ENCODE measurements at places on chromosomes 7 and 10.

- DNase-seq: no peak
Observed at GRCh38 chr10:103845972-103846371, 9.4 kb downstream of the SH3PXD2A start.

- no peak for DNase-seq
Observed at GRCh38 chr7:112933598-112933997, 143.4 kb upstream of the TMEM168 start.

- DNase-seq: no peak
Observed at GRCh38 chr7:50391386-50391785, 58.8 kb downstream of the FIGNL1 start.

DNA sequence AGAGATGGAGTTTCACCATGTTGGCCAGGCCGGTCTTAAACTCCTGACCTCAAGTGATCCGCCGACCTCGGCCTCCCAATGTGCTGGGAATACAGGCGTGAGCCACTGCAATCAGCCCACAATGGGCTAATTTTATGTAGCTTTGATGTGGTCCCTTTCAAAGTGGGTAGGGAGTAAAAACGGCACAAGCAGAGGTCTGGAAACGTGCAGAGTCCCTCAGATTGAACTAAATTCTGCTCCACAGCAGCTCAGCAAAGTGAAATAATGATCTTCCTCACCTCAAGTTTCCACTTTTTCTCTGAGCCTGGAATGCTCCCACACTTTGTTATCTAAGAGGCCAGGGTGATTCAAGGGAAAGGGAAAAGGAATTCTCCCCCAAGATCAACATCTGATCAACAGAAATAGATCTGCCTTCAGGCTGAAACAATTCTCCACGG, 6.1 kb downstream of the CCDC3 start:
- DNase-seq: no peak

DNA sequence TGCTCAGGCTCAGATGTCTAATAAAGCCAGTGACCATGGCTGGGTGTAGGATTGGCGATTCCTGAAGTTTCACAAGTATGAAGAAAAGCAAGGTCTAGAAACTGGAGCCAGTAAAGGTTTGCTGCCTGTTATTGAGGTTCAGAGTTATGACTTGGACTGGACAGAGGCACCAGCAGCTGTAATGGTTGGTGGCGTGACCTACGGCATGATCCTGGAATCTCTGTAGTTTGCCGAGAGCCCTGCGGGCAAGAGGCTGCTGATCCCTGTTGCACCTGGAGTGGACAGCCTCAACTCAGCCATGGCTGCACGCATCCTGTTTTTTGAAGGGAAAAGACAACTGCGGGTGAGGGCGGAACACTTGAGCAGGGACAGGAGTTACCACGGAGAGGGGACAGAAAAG, 22.4 kb upstream of the SNX13 start:
- DNase-seq: no peak

DNA sequence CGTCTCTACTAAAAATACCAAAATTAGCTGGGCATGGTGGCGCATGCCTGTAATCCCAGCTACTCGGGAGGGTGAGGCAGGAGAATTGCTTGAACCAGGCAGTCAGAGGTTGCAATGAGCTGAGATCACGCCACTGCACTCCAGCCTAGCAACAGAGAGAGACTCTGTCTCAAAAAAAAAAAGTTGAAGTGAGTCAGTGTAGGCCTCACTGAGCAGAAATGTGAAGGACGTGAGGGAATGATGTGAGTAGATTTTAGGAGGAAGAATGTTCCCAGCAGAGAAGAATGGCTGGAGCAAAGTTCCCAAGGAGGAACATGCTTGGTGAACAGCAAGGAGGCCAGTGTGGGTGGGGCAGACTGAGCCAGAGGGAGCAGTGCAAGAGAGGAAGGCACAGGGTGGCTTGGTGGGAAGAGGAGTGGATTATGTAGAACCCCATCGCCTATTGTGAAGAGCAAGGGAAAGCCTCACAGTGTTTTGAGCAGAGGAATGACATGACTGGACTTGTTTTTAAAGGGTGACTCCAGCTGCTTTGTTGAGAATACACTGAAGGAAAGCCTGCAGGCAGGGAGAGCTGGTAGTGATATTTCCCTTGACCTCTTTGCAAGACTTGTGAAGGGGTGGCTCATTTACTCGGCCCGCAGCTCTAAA, 708.7 kb downstream of the SUGCT start:
- no peak for DNase-seq

- DNase-seq: no peak
Observed at GRCh38 chr7:3007696-3008095, 36.0 kb downstream of the CARD11 start.

DNA sequence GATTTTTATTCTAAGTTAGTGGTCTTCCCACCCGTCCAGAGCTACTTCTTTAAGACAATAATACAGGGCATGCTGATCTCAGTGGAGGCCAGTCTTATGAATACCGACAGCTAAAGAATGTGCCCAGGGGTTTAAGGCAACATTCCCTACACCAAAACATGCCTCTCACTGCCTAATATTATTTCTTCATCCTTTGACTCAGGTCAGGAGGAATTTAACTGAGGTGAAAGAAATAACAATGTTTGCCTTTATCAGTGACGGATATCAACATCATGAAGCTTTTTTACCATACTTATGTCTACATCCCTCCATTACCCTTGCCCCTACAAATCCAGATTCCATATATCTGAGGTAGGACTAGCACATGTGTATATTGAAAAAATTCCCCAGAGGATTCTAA, 33.3 kb upstream of the TES start:
- no peak for DNase-seq

DNA sequence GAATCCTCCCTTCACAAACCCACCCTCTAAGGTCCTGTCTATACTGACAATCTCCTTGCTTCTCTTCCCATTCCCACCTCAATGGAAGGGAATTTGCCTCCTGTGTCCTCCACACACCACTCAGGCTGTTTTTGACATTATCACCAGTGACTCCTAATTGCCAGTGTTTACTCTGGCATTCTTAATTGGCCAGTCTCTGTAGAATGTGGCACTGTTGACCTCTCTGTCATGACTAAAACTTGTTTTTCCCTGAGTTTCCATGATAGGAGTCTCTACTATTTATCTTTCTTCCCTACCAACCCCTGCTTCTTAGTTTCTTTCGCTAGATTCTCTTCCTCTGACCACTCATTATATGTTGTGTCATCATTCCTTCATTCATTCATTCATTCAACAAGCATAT, 12.1 kb downstream of the SLC16A12 start:
- no peak for DNase-seq

GRCh38 chr10:97590748-97591495, 1.4 kb downstream of the C10orf62 start:
- DNase-seq: no peak

GRCh38 chr7:158828133-158829020, 932 bp downstream of the ESYT2 start:
- peak; percentile 25 for DNase-seq

DNA sequence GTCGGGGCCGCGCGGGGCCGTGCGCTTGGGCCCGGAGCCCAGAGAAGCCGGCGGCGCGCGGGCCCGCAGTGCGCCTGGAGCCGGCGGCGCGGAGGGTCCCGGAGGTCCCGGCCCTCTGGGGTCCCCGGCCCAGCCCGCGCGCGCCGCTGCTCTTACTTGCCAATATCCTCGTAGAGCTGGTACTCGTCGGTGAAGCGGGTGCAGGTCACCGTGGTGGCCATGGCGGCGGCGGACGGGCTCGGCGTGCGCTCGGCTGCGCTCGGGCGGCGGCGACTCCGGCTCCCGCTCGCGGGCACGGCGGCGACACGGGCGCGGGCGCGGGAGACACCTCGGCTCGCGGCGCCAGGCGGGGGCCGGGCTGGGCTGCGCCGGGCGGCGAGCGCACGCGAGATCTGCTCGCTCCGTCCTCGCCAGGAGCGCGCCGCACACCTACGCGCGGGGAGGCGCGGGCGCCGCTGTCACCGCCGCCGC, at the start of gene CAMK2B:
CAMK2B (minus strand) TSS at position 394 of the 471 bp plus-strand sequence; CDS start at position 221, 173 bp downstream.
- DNase-seq: no peak

GRCh38 chr10:70804421-70804808, 11.3 kb upstream of the SGPL1 start:
- no peak for DNase-seq

DNA sequence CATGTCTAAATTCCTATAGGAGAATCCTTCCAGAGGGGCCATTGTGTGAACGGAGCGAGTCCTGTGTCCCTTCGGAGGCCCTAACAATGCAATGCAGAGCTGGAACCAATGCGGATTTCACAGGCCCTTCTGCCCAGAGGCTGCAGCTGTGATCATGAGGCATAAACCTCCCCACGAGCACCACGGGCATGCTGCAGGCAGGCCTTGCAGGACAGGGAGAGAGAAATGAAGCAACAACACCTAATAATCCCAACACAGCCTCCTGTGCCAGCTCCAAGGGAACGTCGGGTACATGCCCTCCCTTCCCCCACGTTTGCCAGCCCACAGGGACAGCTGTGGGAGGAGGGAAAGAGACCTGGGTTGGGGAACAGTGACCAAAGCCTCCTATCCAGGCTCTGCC, 74.4 kb downstream of the TNS3 start:
- no peak for DNase-seq

DNA sequence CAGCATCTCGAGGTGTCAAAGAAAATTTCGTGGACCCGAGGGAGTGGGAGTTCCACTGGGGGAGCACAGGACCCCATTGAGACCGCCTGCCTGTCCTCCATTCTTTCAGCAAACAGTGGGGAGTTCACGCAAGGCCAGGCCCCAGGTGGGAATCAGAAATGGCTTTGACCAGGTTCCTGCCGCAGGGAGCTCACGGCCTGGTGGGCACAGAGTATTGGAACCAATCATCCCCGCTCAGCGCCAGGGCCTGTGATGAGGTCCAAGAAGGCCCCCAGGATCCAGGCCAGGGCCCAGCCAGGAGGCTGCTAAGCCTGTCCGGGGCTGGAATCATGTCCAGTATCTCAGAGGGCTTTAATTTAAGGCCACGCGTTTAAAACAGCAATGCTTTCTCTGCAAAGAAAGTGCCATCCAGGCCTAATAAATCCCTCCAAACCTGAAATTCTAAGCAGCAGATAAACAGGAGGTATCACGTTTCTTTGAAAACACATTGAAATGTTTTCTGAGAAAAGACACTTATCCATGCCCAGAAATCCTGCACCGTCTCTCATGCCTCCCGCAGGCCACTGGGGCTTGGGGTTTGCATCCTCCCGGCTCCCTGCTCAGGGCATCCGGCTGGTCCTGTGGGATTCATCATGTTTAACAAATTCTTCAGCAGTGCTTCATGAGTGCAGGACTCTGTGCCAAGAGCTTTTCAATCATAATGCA, 125.7 kb downstream of the OAT start:
- no peak for DNase-seq

- DNase-seq: no peak
Observed at GRCh38 chr7:85184599-85185423, 2.0 kb downstream of the SEMA3D start.

- no peak for DNase-seq
Observed at GRCh38 chr10:58932126-58932525, 244.3 kb upstream of the PHYHIPL start.

GRCh38 chr10:8306685-8307364, 252.3 kb downstream of the GATA3 start:
- DNase-seq: peak; percentile 43

DNA sequence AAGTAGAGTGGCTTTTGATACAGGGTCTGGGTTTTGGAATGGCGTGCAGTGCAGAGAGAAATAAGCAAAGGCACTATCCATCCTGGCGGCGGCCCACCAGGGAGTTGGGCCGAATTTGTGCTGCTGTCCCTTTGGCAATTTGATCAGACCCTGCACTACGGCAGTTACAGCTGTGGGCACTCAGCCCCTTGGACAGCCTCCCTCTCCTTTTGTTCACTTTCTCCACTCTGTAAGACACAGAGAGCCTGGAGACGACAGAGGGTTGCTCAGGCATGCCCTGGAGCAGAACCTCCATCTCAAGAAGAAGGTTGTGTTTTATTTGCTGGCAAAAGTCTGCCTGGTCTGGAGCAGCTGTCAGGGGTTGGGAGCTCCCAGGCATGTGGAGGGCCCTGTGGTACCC, 55.8 kb downstream of the LHPP start:
- DNase-seq: no peak

GRCh38 chr10:63738410-63738809, 217.2 kb downstream of the REEP3 start:
- no peak for DNase-seq

- DNase-seq: no peak
Observed at GRCh38 chr10:36188080-36188453, 546.0 kb upstream of the FZD8 start.

GRCh38 chr10:98285416-98285815, 17.4 kb upstream of the LOXL4 start:
- DNase-seq: no peak

- no peak for DNase-seq
Observed at GRCh38 chr7:124697746-124698145, 67.8 kb downstream of the GPR37 start.

GRCh38 chr10:100713049-100713858, 32.1 kb upstream of the PAX2 start:
- DNase-seq: no peak

DNA sequence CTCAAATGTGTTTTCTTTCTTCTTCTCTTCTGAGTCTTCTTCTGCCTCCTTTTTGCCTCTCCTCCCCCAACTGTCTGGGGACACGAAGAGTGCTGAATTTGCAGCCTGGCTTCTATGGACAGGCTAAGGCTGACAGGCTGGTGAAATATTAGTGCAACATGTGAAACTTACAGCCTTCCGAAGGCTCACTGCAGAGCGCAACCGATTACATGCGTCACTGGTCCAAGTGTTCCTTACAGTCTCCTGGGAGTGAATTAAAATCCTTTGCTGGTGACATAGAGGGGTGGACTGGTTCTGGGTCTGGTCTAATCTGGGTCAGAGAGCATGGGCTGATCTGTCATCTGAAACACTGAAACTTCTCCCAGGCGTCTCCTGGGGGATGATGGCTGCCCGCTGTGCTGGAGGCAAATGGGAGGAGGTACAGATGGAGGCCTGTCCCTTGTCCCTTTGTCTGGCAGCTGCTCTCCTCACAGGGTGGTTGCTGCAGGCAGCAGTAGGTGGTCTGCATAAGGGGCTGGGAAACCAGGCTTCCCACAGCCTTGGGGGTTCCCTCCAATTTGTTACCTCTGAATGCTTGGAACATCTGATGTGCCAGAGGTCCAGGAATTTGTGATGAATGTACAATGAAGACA, 143.8 kb upstream of the BMPER start:
- no peak for DNase-seq

DNA sequence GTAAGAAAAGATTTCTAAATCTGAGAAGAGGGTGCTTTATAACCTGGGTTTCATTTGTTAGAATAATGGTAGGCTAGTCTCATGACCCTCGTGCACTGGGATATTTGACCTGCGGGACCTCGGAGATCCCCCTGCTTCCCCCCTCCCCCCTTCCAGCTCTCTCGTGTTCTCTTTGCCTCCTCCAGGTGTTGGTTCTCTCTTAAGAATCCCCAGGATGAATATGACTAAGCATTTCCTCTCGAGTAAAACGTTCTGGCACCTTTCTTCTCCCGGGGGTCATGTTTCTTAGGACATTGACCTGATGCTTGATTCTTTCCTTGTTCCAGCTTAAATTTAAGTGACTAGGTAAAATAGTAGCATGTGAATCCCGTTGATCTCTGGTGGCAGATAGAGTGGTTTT, 71.2 kb downstream of the SHH start:
- no peak for DNase-seq

Measured in T-helper 2 cell (primary cell).